ENCODE measurements at places on chromosomes 13 and 19.

DNA sequence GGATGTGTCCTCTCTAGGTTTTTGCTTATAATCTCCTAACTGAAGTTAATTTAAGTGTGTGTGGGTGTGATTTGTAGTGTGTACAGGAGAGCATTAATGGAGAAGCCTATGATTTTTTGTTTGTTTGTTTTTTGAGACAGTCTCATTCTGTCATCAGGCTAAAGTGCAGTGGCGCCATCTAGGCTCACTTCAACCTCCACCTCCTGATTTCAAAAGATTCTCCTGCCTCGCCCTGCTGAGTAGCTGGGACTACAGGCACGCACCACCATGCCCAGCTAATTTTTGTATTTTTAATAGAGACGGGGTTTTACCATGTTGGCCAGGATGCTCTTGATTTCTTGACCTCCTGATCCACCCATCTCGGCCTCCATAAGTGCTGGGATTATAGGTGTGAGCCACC, 20.6 kb downstream of the ZNF701 start:
- DNase-seq: no peak

GRCh38 chr19:12090807-12091206, 26.3 kb downstream of the ZNF844 start:
- peak; percentile 73 for DNase-seq

DNA sequence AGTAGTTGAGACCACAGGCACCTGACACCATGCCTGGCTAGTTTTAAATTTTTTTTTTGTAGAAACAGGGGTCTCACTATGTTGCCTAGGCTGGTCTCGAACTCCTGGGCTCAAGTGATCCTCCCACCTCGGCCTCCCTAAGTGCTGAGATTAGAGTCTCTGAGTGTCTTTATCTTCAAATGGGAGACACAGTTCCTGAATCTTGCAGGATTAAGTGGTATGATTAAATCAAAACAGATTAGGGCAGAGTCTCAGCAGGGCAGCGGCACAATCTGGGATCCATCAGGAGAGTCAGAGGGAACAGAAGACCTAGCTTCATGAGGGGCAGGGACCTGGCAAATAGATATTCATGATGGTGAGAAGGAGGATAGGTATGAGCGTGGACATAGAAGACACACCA, 953 bp downstream of the RLN3 start:
- no peak for DNase-seq

DNA sequence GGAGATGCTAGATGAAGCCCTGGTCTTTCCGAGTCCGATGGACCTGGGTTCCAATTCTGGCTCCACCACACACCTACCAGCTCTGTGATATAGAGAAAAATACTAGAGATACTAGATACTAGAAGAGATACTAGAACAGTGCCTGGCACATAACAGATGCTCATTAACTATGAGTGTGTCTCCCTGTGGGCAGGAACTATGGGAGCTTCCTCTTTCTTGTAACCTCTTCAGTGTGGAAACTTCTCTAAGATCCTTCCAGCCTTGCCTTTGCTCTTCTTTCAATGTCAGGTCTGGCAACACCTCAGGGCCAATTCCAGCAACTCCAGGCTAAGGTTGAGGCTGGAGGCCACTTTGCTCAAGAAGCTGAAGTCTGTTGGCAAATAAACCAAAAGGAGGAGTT, 143.9 kb downstream of the KATNAL1 start:
- no peak for DNase-seq

- DNase-seq: no peak
Observed at GRCh38 chr19:39052846-39053245, 20.5 kb upstream of the FBXO27 start.

- DNase-seq: no peak
Observed at GRCh38 chr13:94947965-94948371, 235.6 kb upstream of the SOX21 start.

GRCh38 chr13:43464578-43465264, 322.1 kb downstream of the ENOX1 start:
- no peak for DNase-seq

DNA sequence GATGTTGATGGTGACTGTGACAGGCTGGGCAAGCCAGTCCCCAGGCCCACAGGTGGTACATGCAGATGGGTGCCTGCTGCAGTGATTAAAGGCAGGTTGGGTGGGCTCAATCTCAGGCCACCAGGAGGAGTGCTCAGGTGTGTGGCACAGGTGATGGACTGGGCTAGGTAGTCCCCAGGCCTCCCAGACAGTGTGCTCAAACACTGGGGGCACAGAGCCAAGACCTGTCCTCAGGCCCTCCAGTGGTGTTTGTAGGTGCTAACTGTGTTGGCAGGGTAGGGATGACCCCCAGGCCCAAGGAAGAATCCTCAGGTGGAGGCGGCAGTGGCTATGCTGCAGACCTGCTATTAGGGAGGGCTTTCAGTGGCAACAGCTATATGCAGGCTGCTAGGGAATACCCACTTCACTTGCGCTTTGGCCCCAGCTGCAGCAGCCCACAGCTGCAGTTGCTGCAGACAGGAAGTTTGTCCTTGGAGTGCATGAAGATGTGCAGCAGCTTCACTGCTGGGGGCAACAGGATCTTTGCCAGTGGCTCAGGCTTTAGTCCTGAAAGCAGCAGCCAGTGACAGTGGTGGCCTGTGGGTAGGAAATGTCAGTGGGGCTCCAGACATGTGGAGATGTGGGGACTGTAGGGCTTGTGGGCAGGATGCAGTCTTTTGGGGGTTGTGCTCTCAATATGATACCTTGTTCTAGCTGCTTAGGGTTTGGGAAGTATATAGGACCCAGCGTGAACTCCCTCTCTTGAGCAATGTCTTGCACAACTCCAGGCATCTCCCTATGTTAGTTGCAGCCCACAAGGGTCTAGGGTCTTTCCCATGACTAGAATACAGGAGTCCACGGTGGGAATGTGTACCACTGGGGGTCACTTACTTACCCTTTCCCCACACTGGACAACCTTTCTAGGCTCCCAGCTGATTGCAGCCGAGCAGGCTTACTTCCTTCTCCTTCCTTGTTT, 54.1 kb upstream of the MLNR start:
- no peak for DNase-seq

DNA sequence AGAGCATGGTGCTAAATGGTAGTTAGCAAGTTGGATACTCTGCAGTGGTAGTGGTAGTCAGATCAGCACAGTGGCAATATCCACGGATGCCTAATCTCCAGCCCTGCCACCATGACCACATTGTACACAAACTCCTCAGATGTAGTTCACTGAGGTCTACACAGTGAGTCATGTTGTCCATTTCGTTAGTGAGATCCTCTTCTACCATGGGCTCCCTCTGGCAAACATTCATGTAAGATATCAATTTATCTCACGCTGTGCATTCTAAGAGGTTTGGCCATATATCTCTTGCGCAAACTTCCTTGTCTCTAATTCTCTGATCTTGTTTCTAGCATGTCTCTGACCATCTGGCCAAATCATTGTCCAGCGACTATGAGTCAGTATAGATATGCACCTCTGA, 58.2 kb downstream of the POLR1D start:
- DNase-seq: no peak

DNA sequence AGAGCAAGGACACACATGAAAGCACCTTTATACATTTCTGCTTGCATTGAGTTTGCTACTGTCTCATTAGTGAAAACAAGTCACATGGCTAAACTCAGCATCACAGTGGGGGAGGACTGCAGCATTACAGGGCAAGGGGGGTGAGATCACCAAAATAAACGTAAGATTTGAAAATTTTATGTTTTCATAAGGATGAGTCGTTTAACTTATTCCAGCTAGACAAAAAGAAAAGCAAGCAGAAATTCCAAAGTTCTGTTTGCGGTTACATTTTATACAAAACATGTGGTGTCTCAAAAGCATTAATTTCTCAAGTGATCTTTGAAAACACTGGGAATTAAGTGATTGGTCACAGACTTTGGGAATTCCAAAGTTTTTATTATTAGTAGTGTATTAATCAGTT, 261.4 kb upstream of the RXFP2 start:
- DNase-seq: no peak

DNA sequence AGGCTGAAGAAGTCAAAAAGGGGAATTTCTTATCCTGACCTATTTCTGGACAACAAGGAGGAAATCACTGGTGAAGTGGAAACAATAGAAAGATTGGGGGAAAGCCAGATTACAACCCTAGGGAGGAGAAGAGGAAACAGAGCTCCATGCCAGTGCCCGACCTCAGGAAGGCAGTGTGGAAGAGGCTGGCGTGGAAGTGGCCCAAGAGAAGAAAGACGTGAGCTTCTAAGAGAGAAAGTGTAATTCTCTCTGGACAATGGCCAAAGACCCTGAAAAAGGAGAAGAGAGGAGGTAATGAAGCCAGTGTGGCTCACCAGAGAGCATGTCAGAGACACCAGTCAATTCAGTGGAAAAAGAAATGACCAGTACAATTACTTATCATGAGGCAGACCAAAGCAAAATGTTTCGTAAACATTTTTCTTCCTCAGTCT, 52.6 kb upstream of the URAD start:
- no peak for DNase-seq

DNA sequence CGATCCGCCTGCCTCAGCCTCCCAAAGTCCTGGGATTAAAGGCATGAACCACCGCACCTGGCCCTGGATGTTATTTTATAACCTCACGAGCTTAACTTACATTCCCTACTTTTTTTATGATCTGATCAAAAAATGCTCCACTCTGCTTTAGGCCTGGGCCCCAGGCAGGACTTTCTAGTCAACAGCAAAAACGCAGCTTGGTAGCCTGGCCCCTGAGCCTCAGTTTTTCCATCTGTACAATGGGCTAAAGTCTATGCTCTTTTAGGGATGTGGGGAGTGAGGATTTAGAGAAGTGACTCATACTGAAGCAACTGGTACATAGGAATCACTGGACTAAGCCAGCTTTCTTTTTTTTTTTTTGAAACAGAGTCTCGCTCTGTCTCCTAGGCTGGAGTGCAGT, 11.9 kb upstream of the PIK3R2 start:
- DNase-seq: no peak

GRCh38 chr19:13942023-13942684, 3.9 kb upstream of the PODNL1 start:
- no peak for DNase-seq

DNA sequence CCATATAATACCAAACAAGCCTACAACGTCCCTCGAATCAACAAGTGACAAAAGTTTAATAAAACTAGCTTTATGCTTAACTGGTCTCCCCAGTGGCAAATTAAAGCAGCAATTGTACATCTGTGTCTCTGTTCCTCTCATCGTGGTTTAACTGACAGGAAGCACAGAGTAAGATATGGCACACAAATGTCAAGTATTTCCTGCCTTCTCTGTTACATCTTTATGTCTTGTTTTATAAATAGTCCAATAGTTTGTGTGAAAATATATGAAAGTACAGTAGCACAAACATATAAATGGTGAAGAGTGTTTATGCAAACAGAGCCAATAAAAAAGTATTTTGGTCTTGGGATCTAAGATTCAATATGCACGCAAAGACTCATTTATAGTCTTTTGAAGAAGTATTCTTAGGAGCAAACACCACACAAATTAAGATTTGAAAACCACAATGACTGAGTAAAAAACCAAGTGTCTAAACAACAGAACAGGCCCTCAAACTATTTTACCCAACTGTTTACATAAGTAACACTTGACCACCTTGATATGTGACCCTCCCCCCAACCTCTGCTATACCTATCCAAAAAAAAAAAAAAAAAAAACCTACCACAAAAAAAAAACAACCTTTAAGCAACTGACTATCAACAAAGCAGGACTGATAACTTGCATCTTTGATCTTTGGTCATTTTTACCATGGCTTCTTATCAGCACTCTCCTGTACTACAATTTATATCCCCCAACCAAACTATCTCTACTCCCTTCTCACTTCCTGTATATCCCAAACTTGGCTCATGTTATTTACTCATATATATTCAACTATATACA, 14.0 kb downstream of the ELF1 start:
- DNase-seq: no peak

GRCh38 chr13:98598043-98598442, 21.1 kb upstream of the STK24 start:
- DNase-seq: no peak

GRCh38 chr13:20869540-20869939, 33.0 kb downstream of the XPO4 start:
- DNase-seq: peak; percentile 22

GRCh38 chr13:25800523-25800922, 251.3 kb downstream of the SHISA2 start:
- DNase-seq: peak; percentile 19

- no peak for DNase-seq
Observed at GRCh38 chr19:10737722-10738121, 19.8 kb downstream of the DNM2 start.

DNA sequence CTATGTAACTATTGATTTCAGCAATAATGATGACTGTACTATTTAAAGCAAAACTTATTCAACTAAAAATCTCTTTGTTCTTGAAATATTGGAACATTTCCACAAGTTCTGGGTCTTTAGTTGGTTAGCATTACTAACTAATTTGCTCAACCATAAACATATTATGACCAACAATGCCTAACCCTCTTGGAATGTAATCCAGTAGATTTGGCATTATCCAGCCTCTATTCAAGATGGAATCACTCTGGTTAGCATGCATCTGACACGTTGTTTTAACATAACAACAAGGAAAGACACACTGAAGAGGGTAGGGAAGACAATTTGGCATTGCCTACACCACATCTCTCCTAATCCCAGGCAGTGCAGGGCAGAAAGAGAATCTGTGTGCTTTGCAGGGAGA, 941.3 kb upstream of the PCDH20 start:
- no peak for DNase-seq

DNA sequence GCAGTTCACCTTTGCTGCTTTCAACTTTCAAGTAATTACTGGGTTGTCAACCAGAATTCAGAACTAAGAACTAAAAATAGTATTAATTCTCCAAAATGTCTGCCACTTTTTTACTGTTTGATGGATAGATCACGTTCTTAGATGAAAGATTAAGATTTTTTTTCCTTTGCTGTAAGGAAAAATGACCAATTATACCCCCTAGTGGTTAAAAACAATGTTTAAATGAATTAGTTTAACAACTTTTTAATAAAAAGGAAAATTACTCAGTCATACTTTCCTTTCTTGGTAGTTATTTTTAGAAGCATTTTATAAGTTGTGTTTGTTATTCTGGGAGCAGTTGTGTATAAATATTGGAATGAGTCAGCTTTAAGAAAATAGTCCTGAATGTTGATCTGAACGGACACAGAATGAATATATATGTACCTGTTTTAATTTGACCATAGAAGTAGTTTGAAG, 4.6 kb downstream of the TM9SF2 start:
- DNase-seq: no peak
